ENCODE measurements at places on chromosomes 2 and 18.
A peak's percentile ranks its signal among the peaks of the same experiment; 100 is the strongest.

DNA sequence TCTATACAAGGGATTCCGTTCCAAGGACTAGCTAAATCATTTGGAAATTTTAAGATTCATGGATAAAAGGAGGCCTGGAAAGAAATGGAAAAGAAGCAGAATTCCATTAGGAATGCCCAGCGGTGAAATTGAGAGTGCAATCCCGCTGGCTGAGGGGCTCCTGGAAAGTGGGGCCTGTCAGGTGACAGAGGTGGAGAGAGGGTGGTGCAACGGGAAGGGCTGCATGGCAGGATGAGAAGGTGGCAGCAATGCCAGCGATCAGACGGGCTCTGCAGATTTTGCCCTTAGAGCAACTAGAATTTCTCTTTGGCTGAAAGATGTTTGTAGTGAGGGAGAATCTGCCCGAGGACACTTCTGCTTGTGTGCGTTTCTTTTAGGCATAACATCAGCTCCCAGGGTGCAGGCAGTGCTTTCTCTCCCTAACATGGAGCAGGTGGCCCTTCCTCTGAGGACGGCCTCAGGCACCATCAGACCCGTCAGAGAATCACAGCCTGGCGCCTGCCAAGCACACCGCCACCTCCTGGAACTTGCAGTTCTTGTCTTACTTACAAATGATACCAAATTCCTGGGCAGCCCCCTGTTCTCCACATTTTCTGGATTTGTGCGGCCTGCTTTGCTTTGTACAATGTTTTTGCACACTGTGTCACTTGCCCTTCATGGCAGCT is 261.6 kb downstream of the NDUFA10 start:
- DNase-seq: no peak

DNA sequence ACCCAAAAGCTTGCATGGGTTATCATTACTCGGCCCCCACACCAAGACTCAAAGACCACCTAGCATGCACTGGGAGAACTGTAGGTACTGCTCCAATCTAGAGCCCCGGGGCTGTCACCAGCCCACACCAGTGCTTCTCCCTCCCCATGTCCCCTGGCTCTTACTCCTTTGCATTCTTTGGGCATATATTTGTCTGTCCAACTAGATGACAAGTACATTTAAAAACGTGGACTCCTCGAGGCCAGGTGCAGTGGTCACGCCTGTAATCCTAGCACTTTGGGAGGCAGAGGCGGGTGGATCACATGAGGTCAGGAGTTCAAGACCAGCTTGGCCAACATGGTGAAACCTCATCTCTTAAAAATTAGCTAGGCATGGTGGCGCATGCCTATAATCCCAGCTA is 7.8 kb downstream of the AFG3L2 start:
- DNase-seq: no peak

GRCh38 chr18:74951165-74951760 is 257.7 kb downstream of the PTGR3 start:
- DNase-seq: no peak

- DNase-seq: no peak
Observed at GRCh38 chr2:212145121-212145520, 393.5 kb downstream of the ERBB4 start.

GRCh38 chr18:76402026-76402990 is 92.7 kb downstream of the ZNF516 start:
- DNase-seq: no peak

- DNase-seq: no peak
Observed at GRCh38 chr2:31197166-31197565, 20.1 kb downstream of the CAPN14 start.

- DNase-seq: no peak
Observed at GRCh38 chr2:235051436-235052260, 99.8 kb downstream of the SH3BP4 start.

DNA sequence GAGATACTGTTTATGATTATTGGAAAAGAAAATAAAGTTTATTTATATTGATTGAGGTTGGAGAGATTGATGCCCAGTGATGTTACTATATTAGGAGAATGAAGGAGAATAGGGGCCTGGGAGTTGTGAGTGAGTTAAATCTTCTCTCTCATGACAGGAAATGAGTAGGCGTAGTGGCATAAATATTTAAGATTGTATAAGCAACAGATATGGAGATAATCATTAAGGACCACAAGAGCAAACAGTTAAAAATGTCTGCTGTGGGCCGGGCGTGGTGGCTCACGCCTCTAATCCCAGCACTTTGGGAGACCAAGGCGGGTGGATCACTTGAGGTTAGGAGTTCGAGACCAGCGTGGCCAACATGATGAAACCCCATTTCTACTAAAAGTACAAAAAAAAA is 62.7 kb downstream of the PTRHD1 start:
- no peak for DNase-seq

DNA sequence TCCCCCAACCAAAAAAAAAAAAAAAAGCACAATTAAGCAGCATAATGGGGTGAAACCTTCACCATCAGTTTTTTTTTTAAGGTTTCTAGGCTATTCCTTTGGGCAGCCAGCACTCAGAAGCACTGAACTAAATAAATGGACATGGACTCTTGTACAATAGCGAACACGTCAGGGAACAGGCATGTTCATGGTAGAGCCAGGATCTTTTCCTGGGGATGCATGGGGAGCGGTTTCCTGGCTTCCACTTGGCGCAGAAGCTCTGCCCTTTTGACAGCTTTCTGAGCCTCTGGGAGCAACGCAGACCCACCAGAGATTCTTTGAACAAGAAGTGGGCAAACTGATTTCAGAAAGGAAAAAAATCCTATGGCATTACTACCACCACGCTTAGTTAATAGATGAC is 35.0 kb downstream of the ALPK2 start:
- DNase-seq: no peak

GRCh38 chr2:42124011-42124785 is 45.0 kb upstream of the EML4 start:
- no peak for DNase-seq

DNA sequence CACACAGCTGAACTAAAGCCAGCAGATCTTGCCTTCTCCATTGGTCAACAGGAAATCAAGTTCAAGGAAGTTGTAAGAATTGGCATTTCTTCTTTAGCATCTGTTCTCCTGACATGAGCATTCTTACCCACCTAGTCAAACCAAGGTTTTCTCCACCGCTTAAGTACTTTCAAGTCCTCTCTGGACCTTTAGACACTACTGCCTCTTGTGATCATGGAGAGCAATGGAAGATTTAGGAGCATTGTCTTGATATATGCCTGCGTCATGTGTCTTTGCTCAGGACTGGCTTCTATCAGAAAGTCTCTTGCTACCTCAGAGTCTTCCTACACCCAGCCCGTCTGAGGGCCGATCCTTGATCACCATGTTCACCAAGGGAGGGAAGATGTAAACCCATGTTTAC is 262.2 kb downstream of the PHLPP1 start:
- no peak for DNase-seq

- DNase-seq: no peak
Observed at GRCh38 chr2:180001726-180002125, 5.4 kb downstream of the CWC22 start.

DNA sequence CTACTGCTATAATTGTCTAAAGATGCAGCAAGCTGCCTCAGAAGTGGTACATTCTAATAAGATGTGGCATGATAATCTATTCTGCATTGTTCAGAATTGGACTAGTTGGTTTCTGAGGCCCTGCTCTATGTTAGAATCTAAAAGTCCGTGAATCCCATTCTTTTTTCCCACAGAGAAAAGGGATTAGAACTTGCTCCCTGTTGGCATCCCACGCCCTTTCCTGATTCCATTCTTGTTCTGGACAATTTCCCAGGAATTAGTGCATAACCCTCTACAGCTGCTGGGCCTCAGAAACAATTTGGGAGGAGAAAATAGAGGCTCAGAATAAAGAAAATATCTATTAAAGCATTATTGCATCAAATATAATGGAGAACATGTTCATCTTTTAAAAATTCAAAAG is 282.7 kb downstream of the NRXN1 start:
- DNase-seq: no peak

DNA sequence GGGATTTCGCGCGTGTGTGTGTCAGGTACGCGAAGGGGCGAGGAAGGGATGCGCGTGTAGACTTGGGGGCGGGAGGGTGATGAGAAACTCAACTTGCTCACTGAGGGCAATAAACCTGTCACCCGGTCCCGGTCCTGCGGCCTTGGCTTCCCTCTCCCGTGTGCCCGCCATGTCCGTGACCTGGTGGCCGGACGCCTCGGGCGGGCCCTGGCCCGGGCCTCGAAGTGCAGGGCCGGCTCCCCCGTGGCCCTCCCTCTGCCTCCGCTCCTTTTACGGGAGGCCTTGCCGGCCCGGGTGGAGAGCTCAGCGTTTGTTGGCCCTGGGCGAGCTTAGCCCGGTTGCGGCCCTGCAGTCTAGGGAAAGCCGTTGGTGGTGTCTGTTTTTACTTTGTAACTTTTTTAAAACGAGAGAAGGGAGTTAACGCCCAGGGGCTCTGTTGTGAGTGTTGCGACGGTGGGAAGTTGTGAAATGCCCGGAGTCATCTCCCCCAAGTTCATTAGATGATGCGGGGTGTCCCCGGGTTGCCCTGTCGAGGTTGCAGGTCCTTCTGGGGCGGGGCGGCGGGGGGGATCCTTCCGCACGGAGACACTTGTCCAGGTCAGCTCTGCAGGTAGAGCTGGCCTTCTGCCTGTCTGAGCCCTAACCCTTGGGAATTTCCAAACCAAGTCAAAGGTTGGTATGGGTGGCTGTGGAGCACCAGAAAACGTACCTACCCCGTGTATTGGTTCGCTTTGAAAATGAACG is 883 bp downstream of the SMCHD1 start:
- DNase-seq: peak; percentile 36

- no peak for DNase-seq
Observed at GRCh38 chr2:182767578-182767977, 51.5 kb downstream of the DNAJC10 start.

DNA sequence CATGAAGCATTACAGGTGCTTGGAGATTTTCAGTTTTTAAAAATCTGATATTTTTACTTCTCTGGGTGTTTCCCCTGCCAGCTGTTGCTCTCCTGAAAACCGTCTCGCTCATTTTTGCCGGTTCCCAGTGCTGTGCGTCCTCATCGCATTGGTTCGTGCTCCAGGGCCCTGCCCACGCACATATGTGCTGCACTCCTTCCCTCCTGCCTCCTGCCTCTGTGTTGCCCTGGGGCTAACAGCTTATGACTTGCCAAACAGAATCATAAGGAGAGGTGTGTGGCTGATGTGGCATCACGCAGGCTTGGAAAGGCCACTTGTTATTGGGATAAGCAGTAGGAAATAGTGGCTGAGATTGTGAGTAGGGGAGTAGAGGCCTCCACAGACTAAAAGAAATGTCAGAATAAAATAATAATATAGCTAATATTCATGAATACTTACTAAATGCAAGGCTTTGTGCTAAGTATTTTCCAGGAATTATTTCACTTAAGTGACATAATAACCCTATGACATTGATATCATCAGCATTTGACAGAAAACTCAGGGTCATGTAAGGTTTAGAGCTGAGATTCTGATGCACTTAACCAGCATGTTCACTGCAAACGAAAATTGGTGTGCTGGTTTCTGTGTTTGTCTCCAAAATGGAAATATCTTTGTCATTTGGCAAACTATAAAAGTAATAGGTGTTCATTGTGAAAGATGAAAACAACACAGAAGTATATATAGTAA is 53.5 kb downstream of the SLC4A1AP start:
- no peak for DNase-seq

DNA sequence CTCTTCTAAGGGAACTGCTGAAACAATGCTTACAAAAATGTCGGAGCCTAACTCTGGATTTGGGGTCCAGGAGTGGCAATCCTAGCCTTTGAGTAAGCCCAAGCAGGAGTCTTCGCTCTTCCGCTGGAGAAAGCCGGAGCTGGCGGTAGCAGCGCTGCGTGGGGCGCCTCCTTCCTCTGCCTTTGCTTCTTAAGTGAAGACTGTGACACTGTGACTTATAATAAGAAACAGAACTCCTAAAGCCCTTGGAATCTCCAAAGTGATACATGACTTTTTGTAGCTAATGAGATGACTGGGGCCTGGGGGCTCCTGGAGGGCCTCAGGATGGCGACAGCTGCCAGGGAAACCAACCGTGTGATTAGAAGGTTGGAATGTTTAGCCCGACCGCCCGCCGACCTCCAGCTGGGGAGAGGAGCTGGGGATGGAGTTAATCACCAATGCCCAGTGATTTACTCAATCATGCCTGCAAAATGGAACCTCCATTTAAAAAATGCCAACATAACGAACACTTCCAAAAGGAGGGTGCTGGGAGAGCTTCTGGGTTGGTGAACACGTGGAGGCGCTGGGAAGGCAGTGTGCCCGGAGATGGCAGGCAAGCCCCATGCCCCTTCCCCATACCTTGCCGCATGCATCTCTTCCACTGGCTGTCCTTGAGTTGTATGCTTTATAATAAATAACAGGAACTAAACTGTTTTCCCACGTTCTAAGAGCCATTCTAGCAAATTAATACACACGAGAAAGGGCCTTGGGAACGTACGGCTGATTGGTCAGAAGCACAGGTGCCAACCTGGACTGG is 29.0 kb upstream of the MAL start:
- DNase-seq: no peak

DNA sequence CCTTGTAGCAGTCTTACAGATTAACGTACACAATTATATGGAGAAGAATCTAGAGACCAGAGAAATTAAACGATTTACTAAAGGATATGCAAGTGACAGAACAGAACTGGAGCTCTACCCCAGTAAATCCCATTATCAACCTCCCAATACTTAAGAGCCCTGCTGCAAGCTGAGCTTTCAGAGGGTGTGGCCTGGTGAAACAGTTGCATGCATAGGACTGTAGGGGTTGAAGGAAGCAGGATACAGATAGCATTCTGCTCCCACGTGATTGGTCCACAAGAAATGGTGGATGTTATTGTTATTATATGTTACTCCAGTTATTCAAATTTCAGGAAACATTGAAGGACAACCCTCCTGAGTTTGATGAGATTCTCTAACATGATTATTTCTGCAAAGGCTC is 210.8 kb upstream of the THUMPD2 start:
- no peak for DNase-seq

DNA sequence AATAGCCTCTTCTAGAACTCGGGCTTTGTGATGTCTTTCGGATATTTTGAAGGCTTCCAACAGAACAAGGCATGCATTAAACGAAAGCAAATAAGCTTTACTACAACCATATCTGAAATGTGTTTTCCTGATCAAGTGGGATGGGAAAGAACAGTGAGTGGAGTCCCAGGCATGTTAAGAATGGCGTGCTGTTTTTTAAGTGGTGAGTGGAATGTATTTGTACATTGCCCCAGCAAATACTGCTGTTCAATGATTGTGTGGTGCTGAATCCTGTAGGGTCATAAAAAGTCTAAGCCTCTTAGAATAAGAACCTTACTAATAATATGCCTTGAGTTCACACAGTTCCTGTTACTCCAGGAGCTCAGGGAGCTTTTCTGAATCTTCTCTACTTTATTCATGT is 52.5 kb downstream of the POMC start:
- no peak for DNase-seq

GRCh38 chr2:73225513-73226360 is 7.3 kb downstream of the PRADC1 start:
- DNase-seq: peak; percentile 45

GRCh38 chr2:221258464-221258863 is 313.6 kb downstream of the EPHA4 start:
- no peak for DNase-seq
